T-helper 9 cell (primary cell): ENCODE measurements at places on chromosomes 11 and 22.

DNA sequence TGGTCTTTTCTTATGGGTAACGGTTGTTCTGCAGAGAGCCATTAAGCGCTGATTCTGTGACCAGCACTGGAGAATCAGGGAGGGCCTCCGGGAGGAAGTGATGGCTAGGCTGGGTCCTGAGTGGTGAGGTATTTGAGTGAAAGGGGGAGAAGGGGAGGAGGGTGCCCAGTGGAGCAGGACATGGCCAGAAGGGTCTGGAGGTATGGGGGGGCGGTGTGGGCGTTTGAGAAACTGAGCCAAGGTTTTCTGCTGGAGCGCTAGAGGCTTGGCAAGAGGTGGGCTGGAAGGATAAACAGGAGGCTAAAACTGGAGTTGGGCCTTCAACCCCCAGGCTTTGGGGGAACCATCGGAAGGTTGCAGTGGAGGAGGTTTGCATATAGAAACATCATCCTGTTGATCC, 72.5 kb downstream of the FBLN1 start:
- DNase-seq = no peak

- no peak for DNase-seq
Observed at GRCh38 chr11:89521294-89521693, 30.1 kb upstream of the NOX4 start.

DNA sequence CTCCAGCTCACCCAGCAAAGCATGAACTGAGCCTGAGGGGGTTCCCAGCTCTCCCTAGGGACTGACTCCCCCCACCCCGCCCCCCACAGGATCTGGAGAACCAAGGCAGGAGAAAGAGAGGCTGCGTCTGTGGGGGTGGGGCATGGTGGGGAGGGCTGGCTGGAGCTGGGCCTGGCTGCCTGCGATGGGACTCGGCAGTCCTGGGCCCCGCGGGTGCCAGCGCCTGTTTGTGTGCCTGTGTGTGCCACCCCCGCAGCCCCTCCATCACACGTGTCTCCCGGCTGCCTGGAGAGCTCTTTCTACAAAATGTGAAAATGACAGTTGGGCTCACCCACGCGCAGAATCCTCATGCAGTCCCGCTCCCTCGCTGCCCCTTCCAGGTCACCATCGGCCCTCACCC, 46.8 kb downstream of the CACNA1I start:
- DNase-seq = no peak

GRCh38 chr22:27961680-27962079, 42.6 kb upstream of the PITPNB start:
- DNase-seq = no peak

DNA sequence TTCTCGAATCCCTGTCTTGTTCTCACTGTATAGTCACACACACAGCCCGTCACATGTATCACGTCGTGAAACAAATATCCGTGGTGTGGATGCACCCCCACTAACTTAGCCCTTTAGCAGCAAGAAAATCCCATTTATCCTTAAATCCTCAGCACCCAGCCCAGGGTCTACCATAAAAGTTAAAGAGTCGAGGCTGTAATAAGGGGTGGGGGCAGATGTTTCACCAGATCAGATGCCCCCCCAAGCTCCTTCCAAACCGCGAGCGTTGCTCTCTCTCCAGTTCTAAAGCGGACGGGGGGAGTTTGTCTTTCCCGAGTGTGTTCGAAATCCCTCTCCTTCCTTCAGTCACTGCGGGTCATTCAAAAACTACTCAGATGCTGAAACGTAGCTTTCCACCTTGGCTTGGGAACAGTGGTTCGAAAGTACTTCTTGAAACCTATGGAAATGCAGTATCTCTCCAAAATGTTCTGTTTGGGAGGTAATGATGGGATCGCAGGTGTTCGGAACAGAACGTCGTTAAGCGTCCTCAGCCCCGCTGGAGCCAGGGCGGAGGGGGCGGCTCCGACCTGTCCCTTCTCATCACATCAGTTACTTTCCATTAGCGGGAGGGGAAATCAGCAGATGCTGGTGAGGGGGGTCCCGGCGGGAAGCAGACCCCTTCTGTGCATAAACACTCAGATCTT, 156.2 kb downstream of the BRD1 start:
- DNase-seq = no peak

GRCh38 chr11:16185042-16185441, 171.3 kb downstream of the SOX6 start:
- DNase-seq = no peak

DNA sequence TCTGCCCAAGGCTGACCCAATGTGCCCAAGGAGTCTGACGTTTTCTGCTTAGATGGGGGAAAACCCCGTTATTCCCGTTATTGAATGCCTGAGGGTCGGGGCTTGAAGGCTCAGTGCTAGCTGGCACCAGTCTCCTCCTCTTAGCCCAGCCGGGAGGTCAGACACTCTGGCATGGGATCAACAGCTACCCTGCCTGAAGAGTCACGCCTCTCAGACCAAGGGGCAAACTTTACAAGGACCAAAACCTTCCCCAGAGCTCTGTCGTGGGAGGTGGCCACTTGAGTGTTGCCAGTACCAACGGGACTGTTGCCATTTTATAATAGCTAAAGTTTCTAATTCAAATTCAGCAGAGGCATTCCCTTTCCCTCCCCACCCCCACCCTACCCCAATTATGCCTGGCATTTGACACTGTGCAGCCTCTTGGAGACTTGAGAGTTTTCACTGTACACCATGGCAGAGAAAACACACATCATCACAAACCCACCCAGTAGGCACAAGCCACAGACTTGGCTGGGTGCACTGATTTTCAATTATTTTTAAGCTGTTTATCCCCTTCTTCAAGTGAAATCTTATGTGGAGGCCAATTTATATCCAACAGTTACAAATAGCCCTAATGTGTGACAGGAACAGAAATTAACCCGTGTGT, 137.5 kb upstream of the SYT13 start:
- no peak for DNase-seq

DNA sequence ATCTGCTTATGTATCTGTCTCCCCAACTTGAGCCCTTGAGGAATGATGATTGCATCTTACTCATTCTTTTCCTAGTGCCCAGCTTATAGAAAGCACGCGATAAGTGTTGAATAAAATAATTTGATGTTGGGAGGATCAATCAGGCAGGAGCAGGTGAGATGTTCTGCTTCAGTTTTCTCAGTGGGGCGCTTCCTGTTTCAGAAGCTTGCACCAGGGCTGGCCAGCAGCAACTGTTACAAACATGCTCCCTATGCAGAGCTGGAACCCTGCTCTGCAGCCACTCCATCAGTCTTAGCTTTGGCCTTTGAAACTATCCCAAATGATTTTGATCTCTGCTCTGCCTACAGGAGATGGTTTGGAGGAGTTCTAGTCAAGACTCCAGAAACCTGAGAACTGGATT, 3.9 kb downstream of the ENDOD1 start:
- no peak for DNase-seq

DNA sequence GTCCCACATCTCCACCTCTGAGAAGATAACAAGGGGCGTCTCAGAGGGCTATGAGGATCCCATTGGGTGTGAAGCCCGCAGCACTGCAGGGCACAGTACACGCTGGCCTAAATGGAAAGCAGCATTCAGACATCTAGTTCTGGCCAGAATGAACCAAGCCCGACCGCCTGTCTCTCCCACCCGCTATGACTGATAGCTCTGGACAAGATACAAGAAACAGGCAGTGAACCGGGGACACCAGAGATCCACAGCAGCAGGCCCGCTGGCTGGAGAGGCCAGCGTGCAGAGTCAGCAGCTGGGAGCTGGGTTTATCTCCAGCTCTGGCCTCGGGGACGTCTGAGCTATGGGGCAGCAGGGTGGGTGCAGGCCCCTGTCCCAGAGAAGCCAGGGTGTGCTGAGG, 9.6 kb downstream of the CERK start:
- no peak for DNase-seq

DNA sequence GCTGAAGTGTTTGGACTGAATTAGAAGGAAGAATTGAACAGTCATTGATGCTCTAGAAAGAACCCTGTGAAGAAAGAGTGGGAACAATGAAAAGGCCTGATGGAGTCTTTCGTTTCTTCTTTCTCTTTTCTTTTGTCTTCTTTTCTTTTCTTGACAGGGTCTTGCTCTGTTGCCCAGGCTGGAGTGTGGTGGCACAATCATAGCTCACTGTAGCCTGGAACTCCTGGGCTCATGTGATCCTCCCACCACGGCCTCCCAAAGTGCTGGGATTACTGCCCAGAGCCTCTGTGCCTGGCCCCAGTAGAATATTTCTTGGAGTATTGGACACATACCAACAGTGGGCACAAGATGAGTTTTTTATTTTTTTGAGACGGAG, 1.1 kb downstream of the FEN1 start:
- no peak for DNase-seq

- DNase-seq = no peak
Observed at GRCh38 chr11:131195661-131196517, 174.5 kb upstream of the NTM start.

DNA sequence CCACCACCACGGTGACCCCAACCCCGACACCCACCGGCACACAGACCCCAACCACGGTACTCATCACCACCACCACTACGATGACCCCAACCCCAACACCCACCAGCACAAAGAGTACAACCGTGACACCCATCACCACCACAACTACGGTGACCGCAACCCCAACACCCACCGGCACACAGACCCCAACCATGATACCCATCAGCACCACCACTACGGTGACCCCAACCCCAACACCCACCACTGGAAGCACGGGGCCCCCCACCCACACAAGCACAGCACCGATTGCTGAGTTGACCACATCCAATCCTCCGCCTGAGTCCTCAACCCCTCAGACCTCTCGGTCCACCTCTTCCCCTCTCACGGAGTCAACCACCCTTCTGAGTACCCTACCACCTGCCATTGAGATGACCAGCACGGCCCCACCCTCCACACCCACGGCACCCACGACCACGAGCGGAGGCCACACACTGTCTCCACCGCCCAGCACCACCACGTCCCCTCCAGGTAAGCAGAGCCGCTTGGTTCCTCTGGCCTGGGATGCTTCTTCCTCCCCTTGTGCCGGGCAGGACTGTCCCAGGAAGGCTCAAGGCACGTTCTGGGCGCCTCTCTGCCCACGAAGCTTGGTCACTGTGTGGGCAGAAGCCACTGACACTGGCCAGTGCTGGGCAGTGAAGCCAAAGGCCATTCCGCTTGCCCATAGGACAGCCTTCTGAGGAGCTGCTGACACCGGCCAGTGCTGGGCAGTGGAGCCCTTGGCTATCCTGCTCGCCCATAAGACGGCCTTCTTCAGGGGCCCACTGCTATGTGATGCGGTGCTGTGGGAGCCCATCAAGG, 25.1 kb downstream of the MUC2 start:
- DNase-seq = no peak

DNA sequence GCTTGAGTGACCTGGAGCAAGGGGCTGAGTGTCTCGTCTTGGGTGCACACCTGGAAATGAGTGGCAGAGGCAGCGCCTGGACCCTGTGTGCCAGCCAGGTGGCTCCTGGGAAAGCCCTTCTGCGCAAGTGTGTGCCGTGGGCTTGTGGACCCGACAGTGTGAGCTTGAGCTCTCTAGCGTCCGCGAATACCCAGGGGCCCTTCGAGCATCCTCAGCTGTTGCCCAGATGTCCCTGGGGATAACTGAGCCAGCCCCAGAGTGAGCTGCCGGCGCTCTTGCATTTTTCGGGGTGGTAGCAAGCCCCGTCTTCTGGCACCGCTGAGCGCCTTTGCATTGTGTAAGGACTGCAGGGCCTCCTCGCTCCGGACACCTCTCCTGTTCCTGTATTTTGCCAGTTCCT, 399.2 kb downstream of the TBC1D22A start:
- DNase-seq = no peak

GRCh38 chr11:115188188-115188897, 315.9 kb downstream of the CADM1 start:
- DNase-seq = no peak

DNA sequence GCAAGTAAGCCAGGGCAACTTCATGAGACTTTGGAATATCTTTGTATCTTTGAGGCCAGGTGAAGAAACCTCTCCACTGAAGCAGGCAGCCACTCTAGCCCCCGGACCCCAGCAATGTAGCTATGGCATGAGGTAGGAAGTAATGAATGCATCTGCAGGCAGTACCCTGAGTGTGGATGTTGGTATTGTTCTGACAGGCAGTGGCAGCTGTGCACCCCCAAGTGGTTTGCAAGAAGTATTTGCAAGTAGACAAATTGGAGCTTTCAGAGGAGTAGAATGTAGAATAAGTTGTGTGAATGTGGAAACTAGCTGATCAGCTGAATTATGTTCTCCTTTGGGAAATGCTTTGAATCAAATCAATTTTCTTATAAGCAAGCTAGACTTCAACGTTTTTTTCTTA, 194.4 kb upstream of the PGR start:
- DNase-seq = no peak

DNA sequence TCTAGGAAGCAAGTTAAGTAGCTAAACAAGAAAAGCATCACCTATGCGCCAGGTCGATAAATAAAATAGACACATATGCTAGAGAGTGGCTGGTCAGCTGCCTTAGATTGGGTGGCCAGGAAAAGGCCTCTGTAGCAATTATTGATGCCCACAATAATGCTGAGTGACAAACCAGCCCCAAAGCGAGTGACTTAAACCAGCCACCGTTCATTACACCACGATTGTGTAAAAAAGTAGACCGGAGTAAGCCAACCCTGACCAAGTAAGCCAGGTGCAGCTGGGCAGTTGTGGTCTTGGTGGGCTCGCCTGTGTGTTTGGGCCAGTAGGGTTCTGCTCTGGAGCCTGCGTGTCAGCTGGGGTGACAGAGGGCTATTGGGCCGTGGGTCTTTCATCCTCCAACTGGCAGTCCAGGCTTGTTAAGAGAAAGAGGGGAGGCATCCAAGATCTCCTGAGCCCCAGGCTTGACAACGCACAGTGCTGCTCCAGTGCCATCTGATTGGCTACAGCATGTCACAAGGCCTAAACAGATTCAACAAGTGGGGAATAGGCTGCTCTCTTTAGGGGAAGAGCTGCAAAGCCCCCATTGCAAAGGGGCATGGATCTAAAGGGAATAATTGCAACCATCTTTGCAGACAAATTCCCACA, 100.4 kb upstream of the PARVA start:
- no peak for DNase-seq

DNA sequence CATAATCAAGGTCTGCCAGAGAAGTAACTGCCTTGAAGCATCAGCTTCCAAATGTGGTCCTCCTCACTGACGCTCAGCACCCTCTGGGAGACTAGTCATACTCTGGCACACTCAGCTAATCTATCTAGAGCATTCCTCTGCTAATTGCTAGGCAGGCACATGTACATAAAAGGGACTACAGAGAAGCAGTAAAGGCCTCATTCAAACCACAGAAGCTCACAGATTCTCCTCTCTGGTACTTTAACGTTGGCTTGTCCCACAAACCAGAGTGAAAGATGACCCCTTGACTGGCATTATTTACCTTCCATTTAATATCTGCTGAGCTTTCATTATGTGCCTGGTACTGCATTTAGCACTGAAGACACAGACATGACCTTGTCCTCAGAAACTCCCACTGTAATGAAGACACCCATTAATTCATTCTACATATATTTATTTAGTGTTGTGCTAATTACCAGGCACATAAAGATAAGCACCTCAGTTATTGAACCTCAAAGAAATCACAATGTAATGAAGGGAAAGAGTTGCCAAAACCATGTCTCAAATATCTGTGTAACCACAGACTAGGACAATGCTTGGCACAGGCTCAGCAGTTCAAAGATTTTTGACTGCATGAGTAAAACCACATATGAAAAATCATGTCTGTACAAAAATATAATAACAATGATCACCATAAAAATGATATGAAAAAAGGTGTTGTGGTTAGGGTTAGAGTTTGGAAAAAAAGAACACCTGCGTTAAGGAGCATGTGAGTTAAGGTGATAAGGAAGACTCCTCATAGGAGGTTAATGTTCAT, 550.4 kb downstream of the DLG2 start:
- DNase-seq = no peak

GRCh38 chr11:66570079-66570849, 1.9 kb upstream of the CTSF start:
- no peak for DNase-seq
